Upper lobe of right lung (tissue), 1 donor: ENCODE measurements at places on chromosomes 12 and 14. TPM values are rescaled to one million over a fixed set of nuclear protein-coding genes. Genes with fewer than 3 reads are reported as not detected.

DNA sequence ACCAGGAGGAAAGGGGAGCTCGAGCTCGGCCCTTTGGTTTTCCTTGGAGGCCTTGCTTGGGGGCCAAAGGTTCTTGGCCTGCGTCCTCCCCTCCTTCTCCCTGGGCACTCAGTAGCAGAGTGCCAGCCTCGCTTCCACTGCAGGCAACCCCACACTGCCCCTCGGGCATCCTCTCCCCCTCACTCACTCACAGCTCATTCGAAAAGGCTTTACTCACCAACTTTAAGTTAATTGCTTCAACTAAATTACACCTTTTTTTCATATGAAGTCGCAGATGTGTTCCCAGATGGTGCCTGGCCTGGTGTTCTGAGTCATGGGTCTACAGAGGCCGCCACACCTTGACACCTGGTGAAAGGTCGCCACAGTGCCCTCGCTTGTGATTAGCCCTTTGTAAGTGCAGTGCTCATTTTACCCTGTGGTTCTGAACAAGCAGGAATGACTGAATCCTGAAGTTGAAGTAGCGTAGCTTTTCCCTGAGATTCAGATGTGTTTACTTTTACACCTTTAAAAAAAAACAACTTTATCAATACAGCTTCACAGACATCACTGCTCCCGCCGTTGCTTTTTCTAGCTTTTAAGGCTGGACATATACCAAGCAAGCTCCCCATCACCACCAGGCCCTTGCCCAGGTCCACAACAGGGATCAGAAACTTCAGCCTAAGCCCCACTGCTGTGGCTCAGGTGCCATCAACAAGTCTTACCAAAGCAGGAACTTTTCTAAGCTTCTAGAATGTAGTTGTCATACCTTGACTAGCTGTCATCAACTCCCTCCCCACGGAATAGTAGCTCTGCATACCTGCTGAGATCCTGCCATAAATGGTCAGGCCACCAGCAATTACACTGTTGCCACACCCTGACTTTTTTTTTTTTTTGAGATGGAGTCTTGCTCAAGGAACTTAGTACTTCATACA is 20.3 kb upstream of the ADIPOR2 start:
- no peak for DNase-seq

GRCh38 chr14:97080991-97081390 is 283.8 kb downstream of the VRK1 start:
- DNase-seq: no peak

DNA sequence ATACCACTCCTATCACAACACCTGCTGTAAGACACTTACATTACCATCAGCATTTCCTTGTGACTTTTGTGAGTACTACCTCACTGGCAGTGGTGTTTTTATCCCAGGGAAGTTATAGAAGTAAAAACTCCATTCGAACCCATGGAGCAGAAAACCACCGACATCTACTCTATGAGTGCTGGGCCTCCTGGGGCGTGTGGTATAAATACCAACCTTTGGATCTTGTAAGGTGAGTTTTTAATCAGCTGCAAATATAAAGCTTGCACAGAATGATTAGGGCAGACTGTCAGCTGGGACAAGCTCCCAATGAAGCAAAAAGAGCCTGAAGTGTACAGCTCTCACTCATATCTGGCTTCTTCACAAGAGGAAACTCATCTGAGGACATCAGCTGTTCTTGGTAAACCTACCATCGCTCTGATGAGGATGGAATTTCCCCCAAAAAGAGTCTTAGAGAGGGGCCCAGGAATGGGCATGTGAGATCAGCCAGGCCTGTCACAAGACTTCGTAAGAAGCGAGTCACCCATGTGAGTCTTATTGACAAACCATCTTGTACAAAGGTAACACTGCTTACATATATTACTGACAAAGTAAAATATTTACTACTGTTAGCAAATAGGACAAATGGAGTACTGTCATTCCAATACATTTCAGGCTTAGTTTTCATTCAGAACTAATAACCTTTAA is 170.0 kb downstream of the SLC5A8 start:
- no peak for DNase-seq

GRCh38 chr14:105255021-105255507 is 6.7 kb downstream of the BTBD6 start:
- DNase-seq: peak; percentile 50

- no peak for DNase-seq
Observed at GRCh38 chr12:66647034-66647691, 31.7 kb downstream of the GRIP1 start.

DNA sequence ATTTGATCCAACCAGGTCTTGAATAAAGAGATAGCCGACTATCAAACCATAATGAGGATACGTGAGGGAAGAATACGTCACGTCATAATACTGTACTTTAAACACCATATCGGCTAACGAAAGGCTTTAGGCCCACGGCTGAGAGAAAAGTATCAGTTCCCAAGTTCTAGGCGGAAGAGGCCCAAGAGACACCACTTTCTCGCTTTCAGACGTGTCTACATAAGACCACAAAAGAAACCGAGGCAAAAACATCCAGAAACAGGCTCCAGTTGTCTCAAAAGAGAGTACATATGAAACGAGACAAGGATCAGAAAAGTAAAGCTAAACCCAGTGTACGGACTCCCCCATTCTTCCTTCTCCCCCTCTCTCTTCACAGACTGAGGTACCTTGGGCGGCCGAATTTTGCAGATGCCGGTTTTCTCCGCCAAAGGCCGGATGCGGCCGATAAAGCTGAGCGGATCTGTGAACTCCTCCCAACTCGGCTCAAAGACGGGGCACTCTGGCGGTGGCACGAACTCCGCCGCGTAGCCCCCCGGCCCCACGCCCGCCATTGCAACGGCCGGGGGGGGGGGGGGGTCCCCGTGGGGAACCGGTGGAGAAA is 479 bp downstream of the KDM5A start:
- peak; percentile 67 for DNase-seq

SSTR1 gene
- total RNA-seq: 9.2 TPM
